ENCODE measurements at places on chromosomes 12 and 14.
A peak's percentile ranks its signal among the peaks of the same experiment; 100 is the strongest.

- no peak for DNase-seq
Measured at GRCh38 chr12:116694653-116695463, 43.0 kb downstream of the SPRING1 start.

GRCh38 chr12:41515953-41516352 lies 327.8 kb downstream of the PDZRN4 start:
- DNase-seq: no peak

DNA sequence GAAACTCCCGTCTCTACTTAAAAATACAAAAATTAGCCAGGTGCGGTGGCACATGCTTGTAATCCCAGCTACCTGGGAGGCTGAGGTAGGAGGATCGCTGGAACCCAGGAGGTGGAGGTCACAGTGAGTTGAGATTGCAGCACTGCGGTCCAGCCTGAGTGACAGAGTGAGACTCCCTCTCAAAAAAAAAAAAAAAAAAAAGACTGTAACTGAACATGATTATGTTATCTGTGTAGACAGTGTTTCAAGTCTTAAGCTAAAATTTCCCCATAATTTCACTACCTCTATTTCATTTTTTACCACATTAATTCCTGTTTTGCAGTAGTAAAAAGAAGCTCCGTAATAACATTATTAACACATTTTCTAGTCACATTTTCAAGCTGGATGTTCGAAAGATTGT lies 5.4 kb downstream of the PLBD1 start:
- DNase-seq: no peak

DNA sequence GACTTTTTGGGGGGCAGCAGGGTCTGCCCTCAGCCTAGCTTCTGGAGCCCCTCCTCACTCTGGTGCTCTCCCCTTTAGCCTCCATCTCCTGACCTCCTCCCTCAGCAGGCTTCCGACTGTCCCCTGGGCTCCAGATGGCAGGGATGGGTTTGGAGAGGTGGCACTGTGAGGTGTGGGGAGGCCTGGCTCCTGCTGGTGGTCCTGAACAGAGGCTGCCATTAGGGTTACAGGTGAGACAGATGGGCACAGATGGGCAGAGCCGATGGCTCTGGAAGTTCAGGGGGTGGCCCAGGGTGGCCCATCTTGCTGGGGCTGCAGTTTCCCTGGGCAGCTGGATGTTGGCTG lies 68.5 kb upstream of the BEGAIN start:
- no peak for DNase-seq

GRCh38 chr14:22838631-22839041 lies 2.3 kb downstream of the MMP14 start:
- peak; percentile 84 for DNase-seq

DNA sequence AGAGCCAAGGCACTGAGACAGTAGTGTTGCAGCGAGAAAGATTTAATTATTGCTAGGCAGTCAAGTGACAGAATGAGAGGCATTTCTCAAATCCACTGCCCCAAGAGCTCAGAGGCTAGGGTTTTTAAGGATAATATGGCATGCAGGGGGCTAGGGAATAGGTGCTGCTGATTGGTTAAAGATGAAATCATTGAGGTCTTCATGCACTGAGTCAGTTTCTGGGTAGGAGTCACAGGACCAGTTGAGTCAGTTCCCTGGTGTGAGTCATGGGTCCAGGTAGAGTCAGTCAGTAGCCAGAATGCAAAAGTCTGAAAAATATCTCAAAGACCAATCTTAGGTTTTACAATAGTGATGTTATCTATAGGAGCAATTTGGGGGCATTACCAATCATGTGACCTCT lies 323.8 kb downstream of the RGS6 start:
- DNase-seq: no peak

GRCh38 chr12:122753319-122753650 lies 661 bp downstream of the DENR start:
- no peak for DNase-seq

GRCh38 chr12:51381226-51382079 lies 9.8 kb downstream of the GALNT6 start:
- DNase-seq: peak; percentile 26

DNA sequence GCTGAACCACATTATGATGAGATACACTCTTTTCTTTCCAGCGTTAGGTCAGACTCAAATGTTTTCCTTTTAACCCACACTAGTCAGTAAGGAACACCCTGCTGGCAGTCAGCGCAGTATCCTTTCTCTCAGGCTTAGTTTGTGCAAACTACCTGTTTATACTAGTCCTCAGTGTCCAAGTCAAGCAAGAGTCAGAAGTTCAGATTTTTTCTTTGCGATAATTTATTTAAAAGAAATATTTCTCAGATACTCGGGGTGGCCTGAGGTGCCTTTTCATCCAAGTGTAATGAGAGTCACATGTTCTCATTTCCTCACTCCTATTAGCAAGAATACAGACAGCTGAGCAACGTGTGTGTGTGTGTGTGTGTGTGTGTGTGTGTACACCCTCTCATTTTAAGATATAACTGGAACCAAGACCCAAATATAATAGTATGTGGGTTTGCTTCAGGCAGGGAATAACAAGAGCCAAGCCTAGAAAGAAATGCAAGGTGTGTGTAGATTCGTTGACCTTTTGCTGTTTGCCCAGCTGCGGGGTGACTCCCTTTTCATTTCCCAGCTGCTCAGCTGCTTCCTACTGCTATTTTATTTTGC lies 182.7 kb downstream of the KICS2 start:
- peak; percentile 65 for DNase-seq

DNA sequence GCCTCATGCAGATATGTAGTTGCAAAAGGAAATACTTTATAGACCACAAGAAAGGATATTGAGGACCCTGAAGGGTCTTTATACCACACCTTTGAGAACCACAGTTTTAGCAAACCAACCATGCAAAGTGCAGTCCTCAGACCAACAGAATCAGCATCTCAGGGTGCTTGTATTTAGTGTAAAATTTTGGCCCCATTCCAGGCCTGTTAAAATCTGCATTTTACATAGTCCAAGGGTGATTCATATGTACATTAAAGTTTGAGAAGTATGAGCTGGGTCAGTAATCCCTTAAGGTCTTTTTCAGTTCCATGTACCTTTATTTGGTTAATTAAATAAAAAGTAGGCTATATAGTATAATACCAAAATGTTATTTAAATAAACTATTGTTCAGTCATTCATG lies 91.2 kb downstream of the WNK1 start:
- DNase-seq: peak; percentile 28

GRCh38 chr12:24822121-24822899 lies 126.6 kb downstream of the BCAT1 start:
- DNase-seq: peak; percentile 92

- peak; percentile 51 for DNase-seq
Measured at GRCh38 chr12:122980183-122981035, at the start of gene ARL6IP4. ARL6IP4 (plus strand) TSS chr12:122980681; CDS start chr12:122981140, 459 bp downstream.

- DNase-seq: no peak
Measured at GRCh38 chr12:32089586-32089985, 17.1 kb upstream of the BICD1 start.

DNA sequence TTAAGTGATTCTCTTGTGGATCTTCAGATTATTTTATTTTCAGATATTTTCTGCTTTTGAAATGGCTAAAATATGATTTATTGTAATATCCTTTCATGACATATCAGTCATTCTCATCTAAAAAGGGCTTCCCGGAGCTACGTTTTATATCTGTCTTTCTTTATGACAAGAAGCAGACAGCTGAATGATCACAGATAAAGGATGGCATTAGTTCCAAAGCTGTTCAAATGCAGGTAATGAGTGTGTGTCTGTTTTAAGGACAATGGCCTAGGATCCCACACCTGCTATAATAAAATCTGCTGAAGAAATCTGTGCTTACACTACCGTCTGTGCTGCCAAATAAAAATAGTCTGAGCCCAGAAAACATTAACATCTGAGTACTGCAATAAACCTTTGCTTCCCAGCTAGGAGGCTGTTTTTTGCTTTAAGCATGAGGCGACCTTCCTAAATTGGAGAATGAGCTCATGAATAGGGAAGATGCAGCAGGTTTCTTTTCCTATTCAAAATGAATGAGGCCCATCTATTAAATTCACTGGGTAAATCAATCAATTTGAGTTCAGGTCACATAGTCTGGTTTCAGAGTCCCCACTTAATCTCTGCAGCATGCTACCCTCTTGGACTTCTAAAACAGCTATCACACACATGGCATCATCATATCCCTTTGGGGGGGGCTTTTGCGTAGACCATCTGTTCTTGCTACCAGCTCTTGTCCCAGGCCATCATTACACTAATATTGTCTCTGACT lies 498.5 kb downstream of the NELL2 start:
- DNase-seq: no peak

DNA sequence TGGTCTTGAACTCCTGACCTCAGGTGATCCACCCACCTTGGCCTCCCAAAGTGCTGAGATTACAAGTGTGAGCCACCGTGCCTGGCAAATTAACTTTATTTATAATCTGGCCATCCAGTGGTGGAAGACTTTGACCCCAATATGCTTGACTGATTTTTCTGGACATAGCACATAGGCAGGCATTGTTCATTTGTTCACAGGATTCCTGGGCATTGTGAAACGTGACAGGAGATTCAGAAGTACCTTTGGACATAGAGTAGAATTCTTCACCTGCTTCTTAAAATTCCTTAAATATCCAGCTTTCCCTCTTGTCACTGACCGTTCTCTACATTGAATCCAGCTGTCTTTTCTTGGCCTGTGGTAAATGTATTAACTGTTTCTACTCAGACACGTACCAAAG lies 103.1 kb downstream of the SCN8A start:
- DNase-seq: no peak

DNA sequence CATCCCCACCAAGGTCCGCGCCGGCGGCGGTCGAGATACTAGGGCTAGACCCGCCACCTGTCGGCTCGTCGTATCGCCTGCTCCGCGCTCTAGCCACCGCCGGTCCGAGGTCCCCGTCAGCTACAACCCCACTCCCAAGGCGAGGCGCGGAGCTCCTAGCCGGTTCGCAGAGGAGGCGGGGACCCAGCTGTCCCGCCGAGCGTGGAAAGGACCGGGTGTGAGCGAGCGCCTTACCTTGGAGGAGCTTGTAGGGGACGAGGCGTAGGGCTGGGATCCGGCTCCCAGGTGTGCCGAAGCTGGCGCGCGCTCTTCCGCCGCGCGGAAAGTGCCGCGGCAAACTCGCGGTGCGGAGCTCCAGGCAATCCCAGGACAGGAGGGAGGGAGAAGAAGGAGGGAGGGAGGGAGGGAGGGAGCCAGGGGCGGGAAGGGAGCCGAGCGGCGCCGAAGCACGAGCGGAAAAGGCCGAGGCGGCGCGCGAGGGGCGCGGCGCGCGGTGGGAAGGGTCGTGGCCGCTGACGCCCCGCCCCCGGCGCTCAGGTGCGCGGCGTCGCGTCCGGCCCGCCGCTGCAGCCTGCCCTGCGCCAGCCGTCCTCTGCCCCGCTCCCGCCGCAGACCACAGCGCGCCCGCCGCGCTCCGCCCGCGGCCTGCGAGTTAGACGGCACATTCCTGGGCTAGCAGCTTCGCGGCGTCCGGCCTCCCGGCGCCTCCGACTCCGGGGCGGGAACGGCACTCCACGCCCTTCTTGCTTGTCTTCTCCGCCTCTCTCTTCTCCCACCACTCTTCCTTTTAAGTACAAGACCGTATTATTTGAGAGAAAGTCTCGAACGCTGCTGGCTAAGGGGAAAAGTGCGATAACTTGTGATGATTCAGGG lies at the start of gene PAWR:
Gene PAWR (minus strand): TSS at position 327 of the 873 bp plus-strand sequence. CDS start 720 bp downstream, outside the sequence.
- DNase-seq: peak; percentile 88

GRCh38 chr12:55925870-55926737 lies 1.6 kb downstream of the PYM1 start:
- no peak for DNase-seq

DNA sequence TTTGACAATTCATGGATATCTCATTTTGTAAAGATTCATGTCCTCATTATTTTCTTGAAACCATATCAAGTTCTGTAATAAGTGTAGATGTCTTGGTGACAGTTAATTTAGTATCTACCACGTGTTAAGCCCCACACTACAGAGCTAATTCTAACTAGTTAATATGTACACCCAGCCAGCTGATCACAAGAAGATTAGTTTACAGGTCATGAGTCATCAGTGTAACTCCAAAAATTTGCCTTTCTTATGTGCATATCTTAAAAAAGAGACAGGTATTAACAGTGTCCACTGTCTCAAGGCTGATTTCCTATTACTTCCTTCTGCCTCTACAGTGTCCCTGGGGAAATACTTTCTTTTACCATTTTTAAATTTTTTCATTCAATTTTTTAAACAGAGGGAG lies 13.3 kb upstream of the YBX3 start:
- DNase-seq: no peak

- DNase-seq: no peak
Measured at GRCh38 chr14:94449930-94450329, 2.7 kb downstream of the SERPINA11 start.

GRCh38 chr14:48580692-48581091 lies 905.3 kb upstream of the MDGA2 start:
- no peak for DNase-seq

GRCh38 chr14:97369901-97370300 lies 572.7 kb downstream of the VRK1 start:
- no peak for DNase-seq

DNA sequence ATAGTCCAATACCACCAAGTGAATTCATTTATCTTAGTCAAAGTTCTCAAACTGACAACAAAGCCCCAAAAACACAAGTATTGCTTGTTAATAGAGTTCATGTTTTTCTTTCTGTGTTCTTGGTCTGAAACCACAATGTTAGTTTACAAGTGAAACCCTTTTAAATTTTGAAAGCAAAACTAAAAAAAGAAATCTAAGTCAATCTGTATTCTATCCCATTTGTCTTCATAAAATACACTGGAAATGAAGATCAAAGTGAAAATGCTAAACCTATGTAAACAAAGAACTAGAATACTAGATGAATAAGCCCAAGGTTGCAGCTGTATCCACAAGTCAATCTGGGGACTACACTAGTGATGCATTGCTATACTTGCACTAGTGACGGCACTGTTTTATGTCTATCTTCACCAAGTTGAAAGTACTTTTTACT lies 10.4 kb downstream of the MAP4K5 start:
- DNase-seq: peak; percentile 41

GRCh38 chr12:102951841-102952240 lies 5.6 kb upstream of the ASCL1 start:
- DNase-seq: no peak

DNA sequence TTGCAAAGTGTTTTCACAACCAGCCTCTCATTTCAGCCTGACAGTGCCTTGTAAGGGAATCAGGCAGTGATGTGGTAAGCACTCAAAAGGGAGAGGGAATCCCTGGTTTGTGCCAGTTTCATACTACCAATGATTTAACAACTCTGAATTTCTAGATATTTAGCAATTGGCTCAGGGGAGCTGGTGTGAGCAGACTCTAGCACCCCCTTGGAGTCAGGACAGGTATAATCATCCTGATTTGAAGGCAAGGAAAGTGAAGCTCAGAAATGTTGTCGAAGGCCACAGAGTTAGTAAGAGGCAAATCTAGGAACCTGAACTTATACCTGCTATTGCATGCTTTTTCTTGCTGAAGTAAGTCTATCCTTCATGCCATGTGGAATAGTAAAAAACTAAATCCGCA lies 63.1 kb upstream of the DACT1 start:
- no peak for DNase-seq

- peak; percentile 90 for DNase-seq
Measured at GRCh38 chr14:69153152-69153872, 393 bp upstream of the DCAF5 start.

- peak; percentile 89 for DNase-seq
Measured at GRCh38 chr12:65881348-65881961, 57.2 kb downstream of the HMGA2 start.

GRCh38 chr12:114286145-114286544 lies 119.8 kb downstream of the TBX5 start:
- DNase-seq: no peak

All from fibroblast of mammary gland (primary cell).